HT1080 (cell line): ENCODE measurements at places on chromosomes 16 and 17. TPM values are rescaled to one million over a fixed set of nuclear protein-coding genes. Genes with fewer than 3 reads are reported as not detected.

DNA sequence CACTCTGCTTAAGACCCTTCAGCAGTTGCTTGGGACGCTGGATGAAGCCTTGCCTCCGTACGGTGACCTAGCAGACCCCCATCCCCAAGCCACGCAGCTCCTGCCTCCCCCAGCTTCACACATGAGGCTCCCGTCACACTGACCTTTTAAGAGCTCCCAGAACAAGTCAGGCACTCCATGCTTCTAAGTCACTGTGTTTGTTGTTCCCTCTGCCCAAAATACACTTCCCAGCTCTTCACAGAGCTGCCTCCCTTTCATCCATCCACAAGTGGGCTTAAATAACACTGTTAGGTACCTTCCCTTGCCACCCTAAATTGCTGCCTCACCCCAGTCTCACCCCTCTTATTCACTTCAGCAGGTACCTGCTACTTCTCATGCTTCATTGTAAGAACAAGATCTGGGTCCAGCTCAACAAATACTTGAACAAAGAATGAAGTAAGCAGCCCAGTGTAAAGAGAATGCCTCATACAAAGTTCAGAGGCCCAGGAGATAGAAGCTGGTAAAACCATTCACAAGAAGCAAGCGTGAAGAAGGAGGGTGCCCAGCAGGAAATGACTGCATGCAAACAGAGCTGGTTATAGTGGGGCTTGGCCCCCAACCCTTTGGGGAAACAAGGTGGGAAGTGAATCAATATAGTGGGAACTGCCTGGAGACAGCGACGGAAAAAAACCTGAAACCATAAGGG lies 5.8 kb downstream of the ZC3H7A start:
- no peak for DNase-seq

GRCh38 chr17:18143044-18143936 lies 34.7 kb downstream of the MYO15A start:
- no peak for DNase-seq

DNA sequence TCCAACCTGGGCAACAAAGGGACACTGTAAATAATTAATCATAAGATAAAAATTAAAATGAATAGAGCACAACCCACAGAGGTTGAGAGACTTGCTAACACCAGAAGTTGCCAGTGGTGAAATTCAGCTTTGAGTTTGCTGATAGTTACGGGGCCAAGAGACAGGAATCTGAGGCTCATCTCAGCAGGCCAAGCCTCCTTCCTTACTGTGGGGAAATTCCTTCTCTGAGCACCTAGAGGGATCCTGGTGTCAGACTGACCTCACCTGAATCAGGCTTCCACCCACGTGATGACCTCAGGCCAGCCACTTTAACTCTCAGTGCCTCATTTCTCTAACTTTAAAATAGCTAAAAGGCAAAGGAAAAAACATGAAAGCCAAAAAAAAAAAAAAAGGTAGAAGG lies 4.7 kb downstream of the ABAT start:
- DNase-seq = no peak

The NEK8 gene
- 3.2 and 4.5 TPM in 2 replicates for total RNA-seq

The MT1M gene
- not detected in 2 replicates for total RNA-seq
